SK-N-SH (cell line): ENCODE measurements at places on chromosomes 2 and 18. TPM values are rescaled to one million over a fixed set of nuclear protein-coding genes. Genes with fewer than 3 reads are reported as not detected.

The STAT1 gene
- 22.1 and 26.9 TPM in 2 replicates for polyA plus RNA-seq

The ARMC9 gene
- polyA plus RNA-seq: 25.3 and 38.5 TPM in 2 replicates

The HEATR5B gene
- 10.8 and 17.5 TPM in 2 replicates for polyA plus RNA-seq

The MAPK4 gene
- 0.02 TPM in 2 replicates for polyA plus RNA-seq

The EVA1A gene
- polyA plus RNA-seq: 79.0 and 93.0 TPM in 2 replicates

The PXDN gene
- polyA plus RNA-seq: 76.8 and 146 TPM in 2 replicates

The KCNK3 gene
- 0.16 and 0.31 TPM in 2 replicates for polyA plus RNA-seq

The TMEM200C gene
- not detected in 2 replicates for polyA plus RNA-seq
